ENCODE measurements at places on chromosomes 16 and 17.

DNA sequence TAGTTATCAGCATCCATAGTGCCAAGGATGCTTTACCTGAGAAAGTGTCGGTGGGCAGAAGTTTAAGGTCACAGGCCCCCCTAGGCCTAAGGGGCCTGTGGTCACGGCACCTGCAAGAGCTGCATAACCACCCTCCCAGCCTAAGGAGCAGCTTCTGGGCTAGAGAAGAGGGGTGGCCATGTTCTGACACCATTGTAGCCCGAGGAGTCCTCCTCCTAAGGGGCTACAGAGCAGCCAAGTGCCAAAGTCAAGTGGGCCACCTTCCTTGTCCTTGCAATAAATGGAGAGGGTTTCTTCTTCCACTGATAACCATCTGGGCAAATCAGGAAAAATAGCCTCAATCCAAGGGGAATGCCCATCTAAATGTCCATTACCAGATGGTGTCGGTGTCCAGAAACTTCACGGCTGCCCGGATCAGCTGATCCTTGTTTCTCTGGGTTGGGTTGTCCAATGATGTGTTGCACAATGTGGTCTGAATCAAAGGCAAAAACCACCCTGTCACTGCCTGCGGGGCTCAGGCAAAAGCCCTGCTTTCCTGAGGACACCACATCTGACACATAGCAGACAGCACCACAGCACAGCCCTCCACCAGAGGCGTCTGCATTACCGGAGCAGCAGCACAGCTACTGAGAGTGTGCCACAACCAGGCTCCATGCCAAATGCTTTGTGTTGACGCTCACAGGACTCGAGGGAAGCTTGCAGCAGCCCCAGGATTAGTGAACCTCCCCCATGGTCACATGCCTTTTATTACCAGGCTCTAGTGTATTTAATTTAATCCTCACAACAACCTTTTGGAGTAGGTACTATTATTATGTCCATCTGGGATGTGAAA is 12.8 kb downstream of the ATPAF2 start:
- DNase-seq, result no peak

DNA sequence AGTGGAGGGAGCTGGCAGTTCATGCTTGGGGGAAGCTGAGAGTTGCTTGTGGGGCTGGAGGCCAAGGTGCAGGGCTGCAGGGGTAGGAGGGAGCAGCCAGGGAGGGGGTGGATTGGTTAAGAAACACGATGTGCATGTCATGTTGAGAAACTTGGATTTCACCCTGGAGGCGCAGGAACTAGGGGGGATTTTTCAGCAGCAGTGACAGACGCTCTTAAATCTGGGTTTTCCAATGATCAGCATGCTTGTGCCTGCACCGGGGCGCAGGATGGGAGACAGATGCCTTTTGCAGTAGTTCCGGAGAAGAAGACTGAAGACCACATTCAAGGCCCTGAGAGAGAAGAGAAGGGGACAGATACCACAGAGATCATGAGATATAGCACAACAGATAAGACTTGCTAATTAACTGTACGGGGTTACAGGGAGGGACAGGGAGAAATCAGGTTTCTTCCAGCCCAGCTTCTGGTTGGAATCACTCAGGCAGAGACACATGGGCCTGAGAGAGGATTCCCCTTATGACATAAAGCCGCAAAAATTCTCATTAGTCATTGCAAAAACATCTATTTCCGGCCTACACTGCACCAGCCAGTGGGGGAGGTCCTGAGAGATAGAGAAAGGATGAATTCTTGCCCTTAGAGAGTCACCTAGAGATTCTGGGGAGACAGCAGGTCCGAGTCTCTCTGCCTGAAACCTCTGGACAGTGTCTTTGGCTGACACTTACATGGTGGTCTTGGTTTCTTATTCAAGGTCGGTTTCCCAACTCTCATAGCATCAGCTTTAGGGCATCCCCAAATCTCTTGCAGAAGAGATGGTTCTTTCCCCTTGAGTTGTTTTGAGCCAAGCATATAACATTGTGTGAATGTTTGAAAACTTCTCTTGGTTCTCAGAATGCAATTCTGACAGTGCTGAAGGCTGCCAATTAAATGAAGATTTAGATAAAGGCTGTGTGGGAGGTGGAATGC is 27.1 kb downstream of the CDH13 start:
- no peak for DNase-seq

DNA sequence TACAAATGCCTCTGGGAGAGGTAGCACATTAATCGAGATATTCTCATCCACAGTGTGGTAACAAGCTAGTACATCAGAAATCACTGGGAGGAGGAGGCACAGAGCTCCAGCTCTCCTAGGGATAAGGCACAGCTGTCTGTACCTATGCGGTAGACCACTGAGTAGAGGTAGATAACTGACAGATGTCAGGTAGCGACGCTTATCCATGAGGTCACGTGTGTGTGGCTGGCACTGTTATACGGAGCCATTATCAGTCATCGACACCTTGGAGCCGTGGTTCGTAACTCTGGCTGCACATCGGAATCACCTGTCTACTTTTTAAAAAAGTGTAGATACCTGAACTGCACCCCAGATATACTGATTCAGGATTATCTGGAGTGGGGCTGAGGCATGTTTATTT is 102.4 kb downstream of the SNX11 start:
- no peak for DNase-seq

DNA sequence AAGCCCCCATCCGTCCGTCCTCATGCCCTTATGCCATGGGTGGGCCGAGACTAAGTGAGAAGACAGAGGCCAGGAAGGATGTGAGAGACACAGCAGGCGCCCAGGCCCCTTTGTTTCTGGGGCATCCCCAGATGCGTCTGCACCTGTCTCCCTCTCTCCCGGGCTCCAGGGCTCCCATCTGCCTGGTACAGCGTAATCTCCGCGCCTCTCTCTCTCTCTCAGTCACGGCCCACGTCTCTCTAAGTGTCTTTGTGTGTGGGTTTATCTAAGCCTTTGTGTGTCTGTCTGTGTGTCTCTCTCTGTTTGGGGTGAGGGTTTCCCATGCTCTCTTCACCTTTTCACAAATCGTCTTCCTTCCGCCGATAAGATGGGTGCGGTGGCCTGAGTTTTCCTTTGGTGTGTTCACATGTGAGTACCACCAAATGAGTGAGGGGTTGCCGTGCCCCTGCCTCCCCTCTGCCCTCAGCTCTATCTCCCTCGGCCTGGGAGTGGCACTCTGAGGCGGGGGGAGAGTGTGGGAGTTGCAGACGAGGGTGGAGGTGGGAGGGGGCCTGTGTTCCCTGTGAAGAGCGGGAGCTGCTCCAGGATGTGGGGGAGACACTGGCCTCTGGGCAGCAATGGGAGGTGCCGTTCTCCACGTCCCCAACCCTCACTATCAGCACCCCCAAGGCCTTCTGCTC is 25.8 kb upstream of the ABCC3 start:
- no peak for DNase-seq

GRCh38 chr17:59753522-59754467 is 46.3 kb downstream of the VMP1 start:
- no peak for DNase-seq

DNA sequence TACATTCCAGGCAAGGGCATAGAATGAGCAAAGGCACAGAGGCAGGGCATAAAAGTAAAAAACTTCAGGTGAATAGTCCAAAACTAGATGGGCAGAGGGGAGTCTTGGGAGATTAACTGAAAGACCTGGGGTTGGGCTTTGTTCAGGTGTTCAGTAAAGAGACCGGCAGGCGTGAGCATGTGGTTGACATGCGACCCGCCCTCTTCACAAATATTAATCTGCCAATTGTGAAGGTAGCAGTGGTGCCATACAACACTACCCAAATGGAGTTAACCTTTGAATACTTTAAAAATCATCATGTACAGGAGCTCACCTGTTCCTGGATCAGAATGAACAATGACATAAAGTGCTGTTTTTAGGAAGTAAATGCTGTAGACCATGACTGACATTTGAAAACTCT is 225.5 kb downstream of the LGALS9B start:
- no peak for DNase-seq

DNA sequence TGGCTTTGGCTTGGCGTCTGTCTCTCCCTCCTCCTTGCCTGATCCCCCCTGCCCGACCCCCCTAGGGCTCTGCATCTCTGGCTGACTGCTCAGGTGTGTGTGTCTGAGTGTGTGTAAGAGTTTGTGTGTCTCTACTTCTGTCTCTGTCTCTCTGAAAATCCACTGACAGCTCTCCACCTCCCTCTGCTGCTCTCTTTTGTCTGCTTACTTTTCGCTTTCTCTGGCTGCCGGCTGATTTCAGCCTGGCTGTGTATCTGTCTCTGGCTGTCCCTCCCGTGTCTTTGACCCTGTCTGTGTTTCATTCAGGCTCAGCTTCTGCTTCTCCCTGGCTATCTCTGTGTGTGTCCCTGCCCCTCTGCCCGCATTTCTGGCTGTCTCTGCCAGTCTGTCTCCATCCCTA is 3.8 kb upstream of the SPEM1 start:
- no peak for DNase-seq

DNA sequence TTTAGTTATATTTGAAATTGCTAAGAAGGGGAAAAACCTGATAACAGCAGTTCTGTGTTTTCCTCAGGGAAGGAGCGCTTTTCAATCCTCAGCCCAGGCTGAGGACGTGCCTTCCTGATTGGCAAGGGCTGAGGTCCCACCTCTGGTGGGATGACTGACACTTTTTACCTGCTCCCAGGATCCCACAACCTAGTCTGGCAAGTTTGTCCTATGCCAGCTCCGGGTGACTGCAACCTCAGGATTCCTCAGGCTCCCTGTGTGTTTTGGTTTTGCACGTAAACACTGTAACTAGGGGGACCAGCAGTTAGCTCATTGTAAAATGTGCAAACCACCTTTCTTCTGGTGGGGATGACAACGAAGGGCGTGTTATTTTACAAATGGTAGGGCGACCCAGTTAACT is 7.5 kb downstream of the MARCHF10 start:
- DNase-seq, result no peak

- DNase-seq, result peak; percentile 65
Measured at GRCh38 chr16:924806-925205, 46.0 kb downstream of the LMF1 start.

- no peak for DNase-seq
Measured at GRCh38 chr17:27873211-27873610, 20.0 kb downstream of the LYRM9 start.

GRCh38 chr16:85026703-85027102 is 892 bp upstream of the KIAA0513 start:
- DNase-seq, result no peak

DNA sequence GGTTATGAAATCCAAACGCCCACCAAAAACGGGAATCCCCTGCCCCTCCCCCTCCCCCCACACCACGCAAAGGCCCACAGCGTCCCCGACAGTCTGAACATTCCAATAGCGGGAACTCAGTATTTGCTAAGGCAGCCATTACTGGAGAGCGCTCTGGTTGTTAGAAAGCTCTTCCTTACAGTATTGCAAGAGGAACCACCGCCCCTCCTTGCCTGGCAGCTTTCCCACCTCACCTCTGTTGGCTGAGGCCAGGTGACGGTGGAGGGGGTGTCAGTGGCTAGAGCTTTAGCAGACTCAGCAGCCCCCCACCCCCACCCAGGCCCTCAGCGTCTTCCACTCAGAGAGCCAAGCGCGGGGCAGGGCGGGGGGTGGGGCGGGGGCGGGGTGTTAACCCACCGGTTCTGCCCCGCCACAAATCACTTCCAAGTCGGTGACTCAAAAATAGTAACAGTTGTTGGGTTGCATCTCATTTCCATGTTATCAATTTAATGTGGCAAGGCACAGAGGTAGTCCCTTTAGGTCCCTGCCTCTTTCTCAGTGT is 2.2 kb upstream of the PLEKHH3 start:
- DNase-seq, result peak; percentile 40

DNA sequence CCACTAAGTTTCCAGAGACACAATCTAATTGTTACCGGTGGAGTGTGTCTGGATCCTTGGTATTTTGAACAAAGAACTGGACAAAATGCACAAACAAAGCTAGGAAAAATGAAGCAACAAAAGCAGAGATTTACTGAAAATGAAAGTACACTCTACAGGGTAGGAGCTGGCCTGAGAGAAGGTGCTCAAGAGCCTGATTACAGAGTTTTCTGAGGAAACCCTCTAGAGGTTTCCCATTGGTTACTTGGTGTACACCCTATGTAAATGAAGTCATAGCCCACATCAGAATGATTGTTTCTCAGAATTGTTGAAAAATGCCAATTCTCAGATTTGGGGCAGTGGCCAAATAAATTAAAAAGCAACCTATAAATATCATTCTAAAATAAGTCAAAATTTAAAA is 436.4 kb downstream of the KCNJ18 start:
- no peak for DNase-seq

DNA sequence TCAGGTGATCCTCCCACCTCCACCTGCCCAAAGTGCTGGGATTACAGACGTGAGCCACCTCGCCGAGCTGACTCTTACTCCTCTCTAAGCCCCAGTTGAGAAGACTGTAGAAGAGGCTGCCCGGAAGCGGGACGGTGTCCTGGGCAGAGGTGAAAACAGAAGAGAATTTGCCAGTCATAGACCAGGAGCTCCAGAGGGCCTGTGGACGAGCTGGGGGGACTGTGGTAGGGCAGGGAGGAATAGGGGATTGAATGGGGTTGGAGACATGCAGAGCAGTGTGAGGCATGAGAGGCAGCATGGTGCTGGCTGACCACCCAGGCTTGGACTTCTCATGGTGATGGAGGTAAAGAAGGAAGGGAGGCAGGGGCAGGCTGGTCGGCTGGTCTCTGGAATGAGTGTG is 17.1 kb upstream of the PHB1 start:
- DNase-seq, result no peak

DNA sequence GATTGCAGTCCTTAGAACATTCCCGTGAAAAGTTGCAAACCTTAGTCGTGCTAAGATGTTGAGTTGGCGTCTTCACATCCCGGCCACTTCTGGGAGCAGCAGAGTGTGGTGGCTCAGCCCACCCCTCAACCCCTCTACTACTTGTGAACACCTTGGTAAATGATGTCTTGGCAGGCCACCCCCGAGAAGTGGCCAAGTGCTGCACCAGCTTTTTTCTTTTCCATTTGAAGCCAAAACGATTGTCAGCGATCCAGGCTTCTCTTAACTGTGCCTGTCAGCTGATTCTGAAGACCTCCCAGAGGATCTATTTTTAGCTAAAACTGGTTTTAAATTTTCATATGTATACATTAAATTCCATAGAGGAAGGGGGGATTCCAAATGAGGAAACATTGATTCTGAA is 247.5 kb downstream of the CDH13 start:
- no peak for DNase-seq

GRCh38 chr17:62856594-62856993 is 48.5 kb upstream of the MARCHF10 start:
- DNase-seq, result no peak

GRCh38 chr17:80455336-80455710 is 21.1 kb downstream of the NPTX1 start:
- no peak for DNase-seq
